ENCODE measurements at places on chromosomes 11 and 22. TPM values are rescaled to one million over a fixed set of nuclear protein-coding genes. Genes with fewer than 3 reads are reported as not detected.

The CEND1 gene
- not detected for total RNA-seq

The SOX10 gene
- total RNA-seq = 4.2 TPM

The TMEM41B gene
- total RNA-seq = 23.0 TPM

The OR51B5 gene
- total RNA-seq = 0.52 TPM

The TEAD1 gene
- 55.3 TPM for total RNA-seq

The CXCR5 gene
- not detected for total RNA-seq
